ENCODE measurements at places on chromosomes 2 and 18.
A peak's percentile ranks its signal among the peaks of the same experiment; 100 is the strongest.

DNA sequence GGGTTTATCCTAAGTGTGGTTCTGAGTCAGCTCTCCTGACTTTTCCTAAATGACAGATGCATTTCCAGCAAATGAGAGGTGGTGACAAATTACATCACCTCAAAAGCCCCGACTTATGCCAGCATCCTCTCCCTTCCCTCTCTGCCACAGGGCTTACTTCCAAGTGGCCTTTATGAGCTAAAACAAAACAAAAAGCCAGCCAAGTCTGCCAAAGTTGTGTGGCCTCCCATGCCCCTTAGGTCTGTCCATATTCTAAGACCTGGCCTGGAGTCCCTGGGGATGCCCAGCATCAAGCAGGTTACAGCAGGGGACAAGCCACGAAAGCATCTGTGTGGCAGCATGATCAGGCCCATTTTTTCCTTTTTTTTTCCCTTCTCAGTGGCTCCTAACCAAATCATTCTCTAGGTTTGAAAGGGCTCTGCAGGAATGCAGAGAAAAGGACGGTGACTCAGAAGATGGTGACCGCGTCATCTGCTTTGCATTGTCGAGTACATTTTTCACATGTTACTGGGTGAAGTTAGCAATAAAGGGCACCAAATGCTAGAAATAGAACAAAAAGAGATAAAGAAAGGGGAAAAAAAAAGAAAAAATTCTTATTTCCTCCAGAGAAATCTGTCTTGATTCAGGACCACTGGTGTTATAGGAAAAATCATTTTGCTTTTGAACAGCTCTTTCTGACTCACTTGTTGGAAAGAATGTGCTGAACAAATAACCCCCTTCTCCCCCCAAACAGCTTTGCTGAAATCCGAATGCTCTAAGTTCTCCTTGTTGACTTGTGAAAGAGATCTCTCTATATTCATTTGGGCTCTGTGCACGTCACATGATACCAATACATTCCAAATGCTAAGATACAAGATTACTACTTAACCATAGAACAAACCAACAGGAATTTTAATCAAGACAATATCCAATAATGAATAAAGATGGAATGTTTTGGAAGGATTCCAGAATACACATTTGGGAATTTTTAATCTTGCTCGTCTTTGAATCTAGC is 178.7 kb downstream of the EN1 start:
- no peak for DNase-seq

DNA sequence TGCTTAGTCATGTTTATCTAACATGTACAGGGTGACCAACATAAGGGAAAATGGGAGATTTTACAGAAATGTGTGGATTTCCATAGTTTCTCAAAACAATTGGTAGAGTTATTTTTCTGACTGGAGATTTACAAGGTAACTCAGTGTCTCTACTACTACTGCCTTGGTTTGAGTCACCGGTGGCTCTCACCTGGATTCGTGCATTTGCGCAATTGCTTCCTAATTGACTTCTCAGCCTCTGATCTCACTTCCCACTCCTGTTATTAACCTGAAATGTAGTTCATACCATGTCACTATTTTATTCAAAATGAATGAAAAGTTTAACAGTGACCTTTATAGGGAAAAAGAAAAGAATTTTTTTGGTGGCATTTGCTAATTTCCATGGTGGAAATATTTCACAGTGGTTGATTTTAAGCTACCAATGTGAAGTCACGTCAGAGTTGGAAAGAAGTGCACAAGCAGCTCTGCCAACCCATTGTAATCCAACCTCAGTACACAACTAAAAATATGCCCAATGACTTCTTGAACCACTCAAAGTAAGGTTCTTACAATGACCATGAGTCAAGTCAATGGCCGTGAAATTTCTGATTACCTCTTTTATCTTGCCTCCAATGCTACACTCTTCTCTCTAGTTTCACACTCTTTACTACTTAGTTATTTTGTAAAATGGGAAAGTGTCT is 94.0 kb downstream of the NYAP2 start:
- no peak for DNase-seq

- no peak for DNase-seq
Observed at GRCh38 chr2:74439803-74440377, 1.8 kb downstream of the RTKN start.

DNA sequence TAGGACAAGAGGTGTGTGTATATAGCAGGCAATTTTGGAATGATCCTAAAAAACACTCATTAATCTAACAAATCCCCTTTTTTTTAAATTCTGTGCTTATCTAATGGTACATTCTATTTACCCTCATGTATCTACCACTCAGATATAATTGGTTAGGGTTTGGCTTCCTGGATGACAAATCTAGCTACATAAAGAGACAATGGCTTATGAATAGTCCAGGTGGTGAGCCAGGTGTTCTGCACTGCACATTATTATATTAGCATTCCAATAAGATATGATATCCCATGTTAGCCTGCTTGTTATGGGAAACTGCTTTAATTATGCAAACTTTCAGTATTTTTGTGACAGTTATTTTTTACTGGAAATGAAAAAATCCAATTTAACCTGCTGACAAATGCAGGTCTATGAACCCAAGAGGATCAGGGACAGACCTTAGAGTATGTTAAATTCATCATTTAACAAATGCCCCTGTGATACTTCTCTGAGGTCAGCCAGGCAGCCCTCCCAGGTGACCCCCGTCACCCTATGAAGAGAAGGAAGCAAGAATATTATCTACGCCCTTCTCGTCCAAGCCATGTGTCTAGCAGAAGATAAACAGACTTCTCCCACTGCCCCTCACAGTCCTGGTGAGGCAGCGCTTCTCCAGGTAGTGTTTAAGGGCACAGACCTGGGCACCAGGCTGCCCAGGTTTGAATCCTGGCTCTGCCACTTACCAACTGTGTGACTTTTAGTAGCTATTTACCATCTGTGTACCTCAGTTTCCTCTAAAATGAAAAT is 83.0 kb downstream of the ADD2 start:
- no peak for DNase-seq

GRCh38 chr2:75431763-75432162 is 129.0 kb downstream of the EVA1A start:
- DNase-seq = no peak

- DNase-seq = no peak
Observed at GRCh38 chr2:236551471-236552211, 18.0 kb upstream of the ACKR3 start.

GRCh38 chr2:79630060-79630459 is 117.2 kb downstream of the CTNNA2 start:
- no peak for DNase-seq

- no peak for DNase-seq
Observed at GRCh38 chr2:168006498-168006897, 240.9 kb downstream of the STK39 start.

DNA sequence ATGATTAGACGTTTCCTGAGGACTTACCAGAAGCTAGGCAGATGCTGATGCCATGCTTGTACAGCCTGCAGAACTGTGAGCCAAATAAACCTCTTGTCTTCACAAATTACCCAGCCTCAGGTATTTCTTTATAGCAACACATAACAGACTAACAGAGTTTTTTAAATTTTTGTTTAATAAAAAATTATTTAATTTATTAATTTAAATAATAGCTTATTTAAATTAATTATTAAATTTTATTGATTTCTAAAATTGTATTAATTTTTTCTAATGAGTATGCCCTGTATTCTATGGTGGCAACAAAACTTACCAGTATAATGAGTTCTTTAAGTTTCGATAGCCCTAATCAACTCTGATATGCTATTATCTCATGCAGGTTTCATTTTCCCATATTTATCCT is 259.8 kb downstream of the IKZF2 start:
- DNase-seq = no peak

DNA sequence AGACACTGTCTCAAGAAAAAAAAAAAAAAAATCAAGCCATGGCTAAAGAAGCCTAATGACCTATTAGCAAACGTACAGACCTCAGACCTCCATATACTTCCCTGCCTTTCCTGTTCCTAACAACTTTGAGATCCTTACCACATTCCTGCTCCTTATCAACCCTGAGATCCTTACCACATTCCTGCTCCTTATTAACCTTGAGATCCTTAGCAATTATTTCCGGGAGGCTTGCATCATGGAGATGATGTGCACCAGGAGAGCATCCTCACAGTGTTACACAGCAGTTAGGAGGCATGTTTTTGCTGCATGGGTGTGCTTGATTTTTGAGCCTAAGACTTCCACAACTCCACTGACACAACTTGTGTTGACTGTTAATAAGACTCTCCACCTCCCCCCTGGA is 54.6 kb upstream of the RASGRP3 start:
- DNase-seq = no peak

GRCh38 chr2:212089873-212090272 is 448.7 kb downstream of the ERBB4 start:
- DNase-seq = no peak

GRCh38 chr2:162574615-162575452 is 230.9 kb downstream of the GCA start:
- DNase-seq = no peak

- no peak for DNase-seq
Observed at GRCh38 chr18:8006979-8007378, 439.9 kb downstream of the PTPRM start.

DNA sequence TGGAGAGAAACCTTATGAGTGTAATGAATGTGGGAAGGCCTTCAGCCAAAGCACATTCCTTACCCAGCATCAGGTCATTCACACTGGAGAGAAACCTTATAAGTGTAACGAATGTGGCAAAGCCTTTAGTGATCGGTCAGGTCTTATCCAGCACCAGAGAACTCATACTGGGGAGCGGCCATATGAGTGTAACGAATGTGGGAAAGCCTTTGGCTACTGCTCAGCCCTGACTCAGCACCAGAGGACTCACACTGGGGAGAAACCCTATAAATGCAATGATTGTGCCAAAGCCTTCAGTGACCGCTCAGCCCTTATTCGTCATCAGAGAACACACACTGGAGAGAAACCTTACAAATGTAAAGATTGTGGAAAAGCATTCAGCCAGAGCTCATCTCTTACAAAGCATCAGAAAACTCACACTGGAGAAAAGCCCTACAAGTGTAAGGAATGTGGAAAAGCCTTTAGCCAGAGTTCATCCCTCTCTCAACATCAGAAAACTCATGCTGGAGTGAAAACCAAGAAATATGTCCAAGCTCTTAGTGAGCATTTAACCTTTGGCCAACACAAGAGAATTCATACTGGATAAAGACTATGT is 7.8 kb downstream of the ZNF892 start:
- no peak for DNase-seq

GRCh38 chr2:203908797-203909185 is 27.8 kb upstream of the ICOS start:
- DNase-seq = no peak

DNA sequence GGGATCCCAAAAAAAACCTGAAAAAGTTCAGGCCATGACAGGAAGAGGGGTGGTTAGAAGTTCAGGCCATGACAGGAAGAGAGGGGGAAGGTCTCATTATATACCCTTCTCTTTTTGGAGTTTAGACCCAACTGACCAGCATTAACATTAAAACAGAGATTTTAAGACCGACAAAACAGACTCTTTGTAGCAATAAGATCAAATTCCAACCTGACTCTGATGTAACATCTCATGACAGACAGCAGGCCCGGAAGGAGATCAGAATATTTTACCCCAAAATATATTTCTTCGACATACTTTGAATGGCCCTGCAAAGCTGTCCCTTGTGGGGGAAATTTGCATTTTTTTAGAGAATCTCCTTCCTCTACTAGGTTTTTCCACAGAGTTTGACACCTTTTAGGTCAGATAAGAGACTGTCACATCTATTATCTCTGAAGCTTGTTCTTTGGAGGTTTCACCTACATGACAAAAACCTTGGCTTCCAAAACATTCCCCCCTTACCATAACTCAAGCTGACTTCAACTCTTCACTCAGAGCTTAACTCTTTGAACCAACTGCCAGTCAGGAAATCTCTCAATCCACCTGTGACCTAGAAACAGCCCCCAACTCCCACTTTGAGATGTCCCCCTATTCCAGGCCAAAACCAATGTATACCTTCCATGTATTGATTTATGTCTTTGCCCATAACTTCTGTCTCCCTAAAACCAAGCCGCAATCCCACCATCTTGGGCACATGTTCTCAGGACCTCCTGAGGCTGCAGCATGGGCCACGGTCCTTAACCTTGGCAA is 51.0 kb upstream of the B3GNT2 start:
- no peak for DNase-seq

DNA sequence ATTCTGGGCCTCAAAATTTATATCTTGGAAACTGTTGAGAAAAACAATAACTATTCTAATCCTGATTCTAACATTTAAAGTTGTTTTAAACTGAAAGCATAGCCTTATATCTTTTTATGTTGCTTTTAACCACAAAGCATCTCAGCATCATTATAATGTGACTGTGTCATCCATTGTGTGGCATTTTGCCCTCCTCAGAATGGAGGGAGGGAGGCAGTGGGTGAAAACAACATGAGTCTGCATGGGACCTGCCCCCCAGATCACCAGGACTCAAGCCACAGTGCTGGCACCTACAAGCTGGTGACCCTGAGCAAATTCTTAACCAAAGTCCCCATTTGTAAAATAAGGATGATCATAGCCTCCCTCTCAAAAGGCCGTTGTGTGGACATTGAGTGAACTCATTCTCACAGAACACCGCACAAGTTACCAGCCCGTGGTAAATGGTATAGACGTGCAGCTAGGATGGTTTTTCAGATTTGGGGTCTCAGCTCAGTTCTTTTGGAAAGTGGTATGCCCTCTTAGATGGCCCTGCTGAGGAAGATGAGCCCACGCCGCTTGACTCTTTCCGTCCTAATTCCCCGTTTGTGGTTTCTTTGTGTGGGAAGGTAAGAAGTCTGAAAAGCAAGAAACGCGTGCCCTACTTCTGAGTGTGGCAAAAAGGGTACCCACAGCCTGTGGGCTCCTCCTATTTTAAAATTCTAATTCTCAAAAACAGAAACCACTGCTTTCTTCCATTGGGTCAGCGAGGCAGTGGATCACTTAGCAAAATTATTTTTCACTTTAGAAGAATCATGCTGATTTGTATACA is 305.0 kb upstream of the ID2 start:
- no peak for DNase-seq

GRCh38 chr2:55268907-55269644 is at the start of gene MTIF2:
Gene MTIF2 (minus strand): TSS chr2:55269231. CDS start chr2:55263858, 5,373 bp downstream.
- DNase-seq = peak; percentile 82

DNA sequence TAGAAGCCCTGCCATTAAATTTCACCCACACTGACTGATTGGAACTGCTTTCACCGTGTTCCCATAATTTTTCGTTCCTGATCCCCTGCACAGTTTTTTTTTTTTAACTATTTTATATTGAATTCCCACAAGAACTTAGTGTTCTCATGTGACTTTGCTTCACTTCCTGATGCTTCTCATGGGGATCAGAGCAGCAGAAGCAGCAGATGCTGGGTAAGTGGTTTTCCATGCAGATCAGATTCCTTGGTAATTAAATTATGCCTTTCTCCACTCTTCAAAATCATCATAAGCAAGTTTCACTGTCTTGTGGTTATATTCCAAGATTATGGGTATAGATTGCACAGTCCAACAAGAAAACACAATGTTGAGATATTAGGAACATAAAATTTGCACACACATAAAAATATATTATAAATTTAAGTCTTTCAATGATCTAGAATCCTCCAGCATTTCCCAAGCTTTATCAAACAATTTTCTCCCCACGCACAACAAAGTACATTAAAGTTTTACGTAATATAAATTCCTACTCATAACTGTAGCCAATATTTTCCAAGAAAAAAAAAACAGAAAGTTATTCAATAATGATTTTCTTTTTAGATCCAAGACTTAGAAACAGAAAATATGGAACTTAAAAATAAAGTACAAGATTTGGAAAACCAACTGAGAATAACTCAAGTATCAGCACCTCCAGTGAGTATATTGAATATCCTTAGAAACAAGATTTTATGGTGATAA is 277.9 kb downstream of the GULP1 start:
- DNase-seq = no peak

- no peak for DNase-seq
Observed at GRCh38 chr18:34884436-34884835, 156.8 kb upstream of the MAPRE2 start.

GRCh38 chr2:221034026-221034701 is 537.9 kb downstream of the EPHA4 start:
- DNase-seq = no peak

Measured in activated CD8-positive, alpha-beta memory T cell treated with anti-CD3 and anti-CD28 coated beads for 48 hours (primary cell).